Neuronal stem cell (in vitro differentiated cells): ENCODE measurements at places on chromosomes 12 and 14.

DNA sequence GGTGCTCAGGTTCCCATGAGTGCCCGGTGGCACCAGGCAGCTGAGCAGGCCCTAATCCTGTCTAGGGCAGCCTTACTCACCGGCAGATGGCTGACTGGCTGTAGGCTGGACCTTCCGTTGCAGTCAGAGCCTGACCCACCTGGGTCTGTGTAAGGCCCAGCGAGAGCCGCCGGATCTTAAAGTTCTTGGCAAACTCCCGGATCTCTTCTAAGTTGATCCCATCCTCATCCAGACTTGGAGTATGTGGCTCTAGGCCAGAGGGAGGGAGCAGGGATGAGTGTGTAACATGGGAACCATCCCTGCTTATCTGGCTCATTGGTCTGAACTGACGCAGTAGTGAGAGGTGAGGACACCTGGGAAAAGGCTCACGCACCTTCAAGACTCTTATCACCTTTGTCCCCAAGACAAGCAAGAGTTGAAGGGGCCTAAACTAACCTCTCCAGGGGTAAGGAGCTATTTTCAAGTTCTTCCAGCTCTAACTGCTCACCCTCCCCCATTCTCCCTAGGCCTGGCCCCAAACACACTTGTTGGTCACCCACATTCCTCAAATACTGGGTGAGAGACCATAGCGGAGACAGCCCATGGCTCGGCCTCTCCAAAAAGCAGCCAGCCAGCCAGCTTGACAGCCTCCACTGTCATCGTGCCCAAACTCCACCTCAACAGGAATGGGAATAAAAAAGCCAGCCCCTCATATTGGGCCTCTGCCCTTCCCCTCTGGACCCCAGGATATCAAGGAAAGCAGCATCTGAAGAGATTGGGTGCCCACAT is 18.8 kb upstream of the TFCP2 start:
- no peak for DNase-seq

- no peak for DNase-seq
Measured at GRCh38 chr14:91229743-91230200, 14.7 kb downstream of the GPR68 start.

DNA sequence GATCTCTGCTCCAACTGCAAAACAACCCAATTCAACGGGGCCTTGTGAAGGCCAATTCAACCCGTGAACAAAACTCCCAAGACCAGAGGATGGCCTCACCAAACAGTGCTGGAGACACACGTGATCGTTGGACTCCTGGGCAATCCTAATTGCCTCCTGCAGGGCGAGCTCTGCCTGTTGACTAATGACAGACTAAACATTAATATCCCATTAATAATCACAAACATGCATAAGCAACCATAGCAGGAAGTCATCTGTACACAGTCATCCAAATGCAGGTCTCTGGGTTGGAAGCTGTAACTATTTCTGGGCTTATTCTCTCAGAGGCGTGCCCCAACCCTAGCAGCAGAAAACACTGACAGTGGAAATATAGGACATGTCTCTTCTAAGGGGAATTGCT is 21.0 kb downstream of the ANAPC5 start:
- no peak for DNase-seq

GRCh38 chr14:79395061-79395460 is 816.2 kb downstream of the DIO2 start:
- no peak for DNase-seq
